ENCODE measurements at places on chromosomes 7 and 10.

- no peak for DNase-seq
These were observed 196.5 kb downstream of the ACTR3B start for GRCh38 chr7:152956006-152956405.

DNA sequence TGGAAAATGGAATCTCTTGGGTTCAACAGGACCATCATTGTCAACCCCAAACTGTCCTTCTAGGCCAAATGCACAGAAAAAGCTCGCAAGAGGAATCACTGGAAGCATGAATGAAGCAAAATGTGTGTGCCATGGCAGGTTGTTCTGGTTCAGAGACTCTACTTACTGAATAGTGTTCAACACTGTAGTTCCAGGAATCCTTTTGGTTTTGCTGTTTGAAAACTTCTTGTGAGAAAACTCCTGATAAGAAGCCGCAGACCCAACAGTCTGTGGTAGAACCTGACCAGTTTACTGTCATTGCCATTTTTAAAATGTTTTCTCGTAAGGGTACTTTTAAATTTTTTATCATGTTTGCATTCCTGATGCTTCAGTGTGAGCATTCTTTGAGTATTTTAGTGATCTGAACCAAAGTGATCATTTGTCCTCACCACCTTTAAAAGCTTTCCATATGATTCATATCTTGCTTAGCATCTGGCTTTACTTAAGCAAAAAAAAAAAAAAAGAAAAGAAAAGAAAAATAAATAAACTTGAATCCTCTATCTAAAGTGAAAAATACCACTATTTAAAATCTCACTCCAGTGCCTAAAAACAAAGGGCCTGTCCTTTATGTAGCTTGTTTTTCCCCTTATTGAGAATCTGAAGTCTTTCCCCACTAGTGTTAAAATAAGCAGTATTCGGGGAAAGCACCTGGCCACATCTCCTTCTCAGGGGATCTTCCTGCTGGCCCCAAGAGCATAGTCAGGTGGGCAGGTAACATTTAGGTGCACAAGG is 92.4 kb downstream of the WNT2 start:
- DNase-seq = no peak

DNA sequence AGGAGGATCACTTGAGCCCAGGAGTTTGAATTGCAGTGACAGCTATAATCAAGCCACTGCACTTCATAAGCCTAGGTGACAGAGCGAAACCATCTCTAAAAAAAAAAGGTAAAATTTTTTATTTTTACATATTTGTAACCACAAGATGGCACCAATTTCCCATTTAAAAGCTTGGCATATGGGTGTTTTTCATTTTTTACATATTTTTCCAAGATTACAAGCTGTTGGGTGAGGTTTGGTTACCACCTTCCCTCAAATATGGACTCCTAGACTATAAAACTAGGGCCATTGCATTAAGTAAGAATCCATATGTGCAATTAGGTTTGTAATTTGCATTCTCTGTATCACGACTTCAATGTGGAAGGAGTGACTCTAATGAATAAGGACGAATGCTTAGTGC is 129.3 kb upstream of the ACBD5 start:
- DNase-seq = no peak

DNA sequence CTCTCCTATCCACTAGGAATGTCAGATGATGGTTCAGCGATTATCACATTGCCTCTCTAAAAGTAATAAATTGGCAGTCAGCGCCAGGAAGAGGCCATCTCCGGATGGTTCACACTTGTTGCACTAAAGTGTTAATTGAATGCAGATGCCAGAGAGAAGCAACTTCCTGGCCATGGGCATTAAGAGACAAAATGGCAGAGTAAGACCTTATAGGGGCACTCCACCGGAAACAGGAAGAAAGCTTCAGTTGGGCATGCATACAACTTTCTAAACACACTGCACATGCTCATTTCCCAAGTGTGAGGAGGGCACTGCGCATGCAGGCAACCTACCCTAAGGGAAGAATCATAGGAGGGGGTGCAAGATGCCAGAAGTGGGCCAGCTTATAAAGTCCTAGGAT is 71.7 kb upstream of the AUTS2 start:
- DNase-seq = no peak

- no peak for DNase-seq
These were observed 327.3 kb downstream of the ADARB2 start for GRCh38 chr10:1410032-1410431.

- no peak for DNase-seq
These were observed 244.2 kb downstream of the ELFN1 start for GRCh38 chr7:1914321-1914720.

- DNase-seq = no peak
These were observed 22.4 kb upstream of the EGFR start for GRCh38 chr7:54996391-54996790.

- no peak for DNase-seq
These were observed 174.7 kb upstream of the TMEM196 start for GRCh38 chr7:19948160-19948559.

DNA sequence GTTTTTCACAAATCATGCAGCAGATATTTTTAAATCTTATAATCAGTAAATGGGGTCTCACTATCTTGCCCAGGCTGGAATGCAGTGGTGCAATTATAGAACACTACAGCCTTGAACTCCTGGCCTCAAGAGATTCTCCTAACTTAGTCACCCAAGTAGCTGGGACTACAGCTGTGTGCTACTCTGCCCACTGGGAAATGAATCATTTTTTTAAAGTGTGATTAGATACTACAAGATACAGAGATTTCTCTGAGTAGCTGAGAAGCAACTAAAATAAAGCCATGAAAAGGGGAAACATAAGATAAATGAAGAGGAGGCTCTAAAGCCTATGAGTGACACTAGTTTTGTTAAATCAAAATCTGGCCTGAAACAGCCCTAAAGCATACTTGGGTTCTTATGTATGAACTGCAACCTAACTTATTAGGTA is 119.7 kb downstream of the JMJD1C start:
- no peak for DNase-seq

DNA sequence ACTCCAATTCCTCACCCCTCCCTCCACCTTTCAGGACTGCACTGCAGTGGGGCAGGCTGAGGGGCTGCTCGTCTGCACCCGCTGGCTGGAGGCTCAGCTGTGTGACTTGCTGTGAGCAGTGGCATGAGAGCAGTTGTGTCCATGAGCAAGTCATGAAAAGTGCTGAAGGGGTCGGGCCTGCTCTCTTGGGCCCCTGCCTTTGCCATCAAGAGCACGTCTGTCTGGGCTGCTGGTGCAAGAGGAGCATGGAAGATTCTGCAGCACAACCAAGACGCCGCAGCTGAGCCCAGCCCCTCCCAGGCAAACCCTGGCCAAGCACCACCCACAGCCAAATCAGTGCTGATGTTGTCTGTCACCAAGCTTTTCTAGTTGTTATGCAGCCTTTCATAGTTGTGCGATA is 284.3 kb downstream of the TCERG1L start:
- DNase-seq = no peak

DNA sequence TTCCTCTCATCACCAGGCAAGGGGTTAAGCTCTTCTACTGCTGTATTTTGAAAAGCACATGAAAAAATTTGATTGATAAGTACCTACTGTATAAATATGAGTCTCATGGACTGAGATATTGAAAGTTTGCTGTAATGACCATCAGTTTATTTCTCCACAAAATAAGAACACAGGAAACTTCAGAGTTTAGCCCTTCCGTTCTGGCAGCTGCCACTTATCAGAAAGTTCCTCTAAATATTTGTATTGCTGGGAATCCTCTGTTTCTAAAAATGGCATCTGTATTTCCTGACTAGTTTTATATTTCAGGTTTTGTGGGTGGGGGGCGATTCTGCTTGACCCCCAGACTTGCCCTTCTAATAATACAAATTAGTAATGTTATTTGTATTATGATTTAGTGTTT is 92.0 kb downstream of the LYZL2 start:
- no peak for DNase-seq

DNA sequence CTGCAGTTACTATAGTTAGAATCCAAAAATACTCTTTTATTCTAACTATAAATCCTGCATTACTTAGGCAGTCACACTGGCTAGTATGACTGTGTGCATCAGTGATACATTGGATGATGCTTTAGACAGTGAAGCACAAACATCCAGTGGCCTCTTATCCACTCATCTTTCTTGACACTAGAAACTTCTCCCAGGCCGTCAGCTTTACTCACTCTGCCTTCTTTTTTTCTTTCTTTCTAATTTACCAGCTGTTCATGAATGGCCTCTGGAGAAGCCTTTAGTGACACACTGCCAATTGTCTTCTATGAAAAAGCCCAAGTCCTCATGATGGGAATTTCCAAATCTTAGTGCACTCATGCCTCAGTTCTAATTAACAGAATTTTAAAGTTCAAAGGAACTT is 26.2 kb upstream of the C10orf90 start:
- no peak for DNase-seq

- no peak for DNase-seq
These were observed 136.8 kb downstream of the LCOR start for GRCh38 chr10:96968682-96969423.

GRCh38 chr7:36639826-36640225 is 84.5 kb downstream of the AOAH start:
- DNase-seq = no peak

DNA sequence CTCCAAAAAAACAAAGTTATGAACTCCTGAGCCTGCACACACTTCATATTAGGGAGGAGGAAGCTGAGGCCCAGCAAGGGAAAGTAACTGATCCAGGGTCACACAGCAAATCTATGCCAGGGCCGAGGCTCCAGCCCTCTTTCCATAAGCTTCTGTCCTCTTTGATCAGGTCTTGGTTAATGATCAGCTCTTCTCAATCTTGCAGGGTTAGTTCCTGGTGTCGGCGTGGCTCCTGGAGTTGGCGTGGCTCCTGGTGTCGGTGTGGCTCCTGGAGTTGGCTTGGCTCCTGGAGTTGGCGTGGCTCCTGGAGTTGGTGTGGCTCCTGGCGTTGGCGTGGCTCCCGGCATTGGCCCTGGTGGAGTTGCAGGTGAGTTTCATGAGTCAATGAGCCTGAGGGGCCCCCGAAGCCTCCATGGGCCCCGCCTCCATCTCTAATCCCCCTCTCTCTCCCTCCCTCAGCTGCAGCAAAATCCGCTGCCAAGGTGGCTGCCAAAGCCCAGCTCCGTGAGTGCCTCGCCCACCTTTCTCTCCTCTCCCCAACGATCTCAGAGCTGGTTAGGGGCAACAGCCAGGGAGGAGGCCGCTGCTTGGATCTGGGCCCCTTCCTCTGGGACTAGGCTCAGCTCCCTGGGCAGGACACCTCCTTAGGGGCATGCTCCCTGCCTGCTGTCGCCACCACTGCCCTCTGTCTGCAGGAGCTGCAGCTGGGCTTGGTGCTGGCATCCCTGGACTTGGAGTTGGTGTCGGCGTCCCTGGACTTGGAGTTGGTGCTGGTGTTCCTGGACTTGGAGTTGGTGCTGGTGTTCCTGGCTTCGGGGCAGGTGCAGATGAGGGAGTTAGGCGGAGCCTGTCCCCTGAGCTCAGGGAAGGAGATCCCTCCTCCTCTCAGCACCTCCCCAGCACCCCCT is 23.7 kb upstream of the LIMK1 start:
- DNase-seq = no peak

- no peak for DNase-seq
These were observed 82.6 kb downstream of the CUBN start for GRCh38 chr10:17046989-17047388.

Measured in NCI-H1436 treated with DMSO at 0.1 percent for 48 hours (cell line).